ENCODE measurements at places on chromosomes 13 and 19. TPM values are rescaled to one million over a fixed set of nuclear protein-coding genes. Genes with fewer than 3 reads are reported as not detected.

DNA sequence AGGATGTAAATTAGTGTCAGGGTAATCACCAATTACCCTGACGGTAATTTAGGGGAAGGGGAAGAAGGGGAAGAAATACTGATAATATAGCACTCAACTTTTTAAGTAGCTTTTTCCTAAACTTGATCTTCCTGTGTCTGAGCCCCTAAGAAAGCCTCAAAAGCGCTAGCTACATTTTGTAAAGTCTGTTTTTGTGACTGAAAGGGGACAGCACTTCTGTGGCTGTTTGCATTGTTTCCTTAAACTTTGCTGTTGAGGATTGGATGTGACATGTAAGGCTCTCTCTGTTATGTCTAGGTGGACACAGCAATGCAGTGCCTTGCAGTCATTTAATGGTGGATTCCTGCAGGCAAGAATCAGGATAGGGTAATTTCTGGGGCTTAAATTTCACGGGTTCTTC, 42.8 kb downstream of the SPATA13 start:
- no peaks in the 10 kb centered on the region for H3K27me3 ChIP-seq
- no peak for DNase-seq
- H3K4me1 ChIP-seq, result peaks cover 19% of the 10 kb centered on the region

DNA sequence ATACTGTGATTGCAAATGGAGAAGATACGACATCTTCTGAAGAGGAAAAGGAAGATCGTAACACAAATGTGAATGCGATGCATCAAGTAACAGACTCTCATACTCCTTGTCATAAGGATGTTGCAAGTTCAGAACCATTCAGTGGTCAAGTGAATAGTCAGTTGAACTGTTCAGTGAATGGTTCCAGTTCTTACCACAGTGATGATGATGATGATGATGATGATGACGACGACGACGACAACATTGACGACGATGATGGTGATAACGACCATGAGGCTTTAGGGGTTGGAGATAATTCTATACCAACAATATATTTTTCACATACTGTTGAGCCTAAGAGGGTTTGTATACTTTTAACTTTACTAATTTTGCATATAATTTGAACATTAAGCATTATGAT, 67.0 kb downstream of the URI1 start:
- peaks cover 5% of the 10 kb centered on the region for H3K4me1 ChIP-seq
- H3K27ac ChIP-seq, result no peak overlapping the region
- DNase-seq, result no peak
- no peak overlapping the region for H3K4me3 ChIP-seq
- peaks cover 44% of the 10 kb centered on the region for H3K36me3 ChIP-seq

DNA sequence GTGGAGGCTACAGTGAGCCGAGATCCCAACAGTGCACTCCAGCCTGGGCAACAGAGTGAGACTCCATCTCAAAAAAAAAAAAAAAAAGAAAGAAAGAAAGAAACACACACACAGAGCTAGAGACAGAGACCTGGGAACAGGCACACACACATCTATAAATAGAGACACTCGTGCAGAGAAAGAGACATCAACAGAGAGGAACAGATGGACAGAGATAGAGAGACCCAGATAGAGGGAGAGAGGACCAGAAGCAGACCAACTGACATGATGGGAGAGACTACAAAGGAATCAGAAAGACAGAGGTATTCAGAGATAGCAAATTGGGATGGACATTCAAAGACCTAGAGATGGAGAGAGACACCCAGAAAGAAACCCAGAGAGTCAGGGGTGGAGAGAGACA, 2.1 kb upstream of the CA11 start:
- no peak overlapping the region for H3K27ac ChIP-seq
- H3K4me3 ChIP-seq, result no peak overlapping the region
- H3K4me1 ChIP-seq, result 0 out of 2 replicates have a peak, but pooled peaks cover 17% of the 10 kb centered on the region
- no peaks in the 10 kb centered on the region for H3K27me3 ChIP-seq
- DNase-seq, result no peak
- H3K36me3 ChIP-seq, result no peaks in the 10 kb centered on the region

The WDR88 gene
- not detected for total RNA-seq
